ENCODE measurements at places on chromosomes 2 and 18.

DNA sequence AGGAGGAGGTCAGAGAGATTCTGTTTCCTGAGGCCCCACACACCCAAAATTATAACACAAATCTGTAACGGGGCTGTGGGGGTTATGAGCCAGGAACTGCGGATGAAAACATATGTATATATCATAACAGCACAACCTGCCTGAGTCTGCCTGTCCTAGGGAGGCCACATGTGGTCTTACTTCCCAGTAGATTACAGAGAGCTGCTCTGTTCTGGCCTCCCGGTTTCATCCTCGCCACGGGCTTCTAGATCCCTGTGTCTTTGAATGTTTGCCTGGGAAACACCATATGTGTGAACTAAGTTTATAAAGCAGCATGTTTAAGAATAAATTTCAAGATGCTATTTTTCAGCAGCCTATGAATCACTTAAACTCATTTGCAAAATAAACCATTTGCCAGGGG is 124.0 kb downstream of the TMEM200C start:
- no peak for DNase-seq

- DNase-seq = no peak
Measured at GRCh38 chr2:14567561-14567960, 65.0 kb upstream of the LRATD1 start.

DNA sequence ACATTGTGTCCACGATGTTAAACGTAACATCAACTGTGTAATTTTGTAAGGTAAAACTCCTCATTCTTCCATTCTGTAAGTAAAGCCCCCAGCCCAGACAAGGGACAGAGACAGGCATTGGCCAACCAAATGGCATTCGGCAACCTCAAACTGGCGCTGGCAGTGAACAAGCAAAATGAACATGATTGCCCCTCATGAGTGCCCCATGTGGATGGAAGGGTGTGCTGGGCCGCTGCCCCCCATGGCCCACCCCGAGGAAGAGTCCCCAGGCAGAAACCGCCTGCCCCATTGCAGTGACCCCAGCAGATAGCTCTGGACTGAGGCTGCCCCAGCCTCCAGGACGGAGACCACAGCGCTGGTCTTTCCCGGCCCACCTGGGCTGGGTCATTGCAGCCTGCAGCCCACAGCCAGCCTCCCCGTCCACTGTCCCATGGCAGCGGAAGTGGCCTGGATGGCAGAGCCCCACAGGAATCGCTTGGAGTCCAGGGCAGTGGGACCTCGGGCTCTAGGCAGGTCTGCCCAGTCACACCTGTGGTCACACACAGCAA is 220.2 kb downstream of the HDAC4 start:
- no peak for DNase-seq

DNA sequence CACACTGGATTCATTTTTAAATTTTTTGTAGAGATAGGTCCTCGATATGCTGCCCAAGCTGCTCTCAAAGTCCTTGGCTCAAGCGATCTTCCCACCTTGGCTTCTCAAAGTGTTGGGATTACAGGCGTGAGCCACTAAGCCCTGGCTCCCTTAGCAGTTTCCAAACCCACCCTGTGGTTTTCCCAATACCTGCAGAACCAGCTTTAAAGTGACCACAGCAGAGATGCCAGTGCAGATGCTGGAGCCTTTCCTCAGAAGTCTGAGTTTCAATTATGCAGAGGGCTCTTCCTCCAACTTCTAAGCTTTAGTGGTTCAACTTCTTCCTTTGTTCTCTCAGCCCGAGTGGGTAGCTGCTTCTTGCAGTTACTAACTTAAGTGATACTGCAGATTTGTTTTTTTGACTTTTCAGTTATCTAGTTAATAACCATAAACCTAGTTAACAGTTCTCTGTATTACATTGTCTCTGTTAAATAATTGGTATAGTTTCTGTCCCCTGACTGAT is 8.1 kb upstream of the HAAO start:
- DNase-seq = no peak

DNA sequence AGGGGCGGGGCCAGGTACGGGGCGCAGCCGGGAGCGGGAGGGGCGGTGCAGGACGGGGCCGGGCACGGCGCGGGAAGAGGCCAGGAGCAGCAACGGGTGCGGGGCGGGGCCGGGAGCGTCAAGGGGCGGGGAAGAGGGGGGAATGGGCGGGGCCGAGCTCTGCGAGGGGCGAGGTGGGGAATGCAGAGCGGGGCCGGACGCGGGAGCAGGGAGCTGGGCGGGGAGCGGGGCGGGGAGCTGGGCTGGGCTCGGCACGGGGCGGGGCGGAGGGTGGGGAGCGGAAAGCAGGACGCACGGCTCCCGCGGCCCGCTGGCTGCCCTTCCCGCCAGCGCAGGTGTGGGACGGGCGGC is at the start of gene IMPA2:
IMPA2 (plus strand) TSS at position 316 of the 351 bp plus-strand sequence. CDS start 163 bp downstream, outside the sequence.
- no peak for DNase-seq

- no peak for DNase-seq
Measured at GRCh38 chr2:239271882-239272281, 128.9 kb downstream of the HDAC4 start.

GRCh38 chr2:467101-467500 is 179.2 kb upstream of the ALKAL2 start:
- no peak for DNase-seq

DNA sequence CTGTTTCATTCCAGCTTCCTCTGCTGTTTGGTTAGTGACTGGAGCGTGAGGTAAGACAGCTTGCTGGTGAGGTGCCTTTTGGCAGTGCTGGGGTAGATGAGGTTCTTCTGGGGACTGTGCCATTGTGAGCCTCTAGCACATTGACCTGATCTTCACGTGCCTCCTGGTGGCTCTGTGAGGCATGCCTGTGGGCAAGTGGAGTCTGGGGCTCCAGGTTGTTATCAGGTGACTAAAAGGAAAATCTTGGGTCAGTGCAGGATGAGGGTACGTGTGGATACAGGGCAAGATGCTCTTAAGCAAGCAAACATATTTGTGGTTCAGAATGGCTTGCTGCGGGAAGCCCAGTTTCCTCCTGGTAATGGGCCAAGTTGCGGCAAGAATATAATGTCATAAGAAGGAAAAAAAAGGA is 75.4 kb downstream of the FHOD3 start:
- no peak for DNase-seq

GRCh38 chr2:136310005-136310495 is 192.1 kb upstream of the CXCR4 start:
- DNase-seq = no peak

GRCh38 chr2:134175834-134176233 is 78.0 kb upstream of the MGAT5 start:
- no peak for DNase-seq

- DNase-seq = no peak
Measured at GRCh38 chr18:30676053-30676480, 366.5 kb downstream of the DSC3 start.

GRCh38 chr2:236550701-236551465 is 18.7 kb upstream of the ACKR3 start:
- DNase-seq = no peak

DNA sequence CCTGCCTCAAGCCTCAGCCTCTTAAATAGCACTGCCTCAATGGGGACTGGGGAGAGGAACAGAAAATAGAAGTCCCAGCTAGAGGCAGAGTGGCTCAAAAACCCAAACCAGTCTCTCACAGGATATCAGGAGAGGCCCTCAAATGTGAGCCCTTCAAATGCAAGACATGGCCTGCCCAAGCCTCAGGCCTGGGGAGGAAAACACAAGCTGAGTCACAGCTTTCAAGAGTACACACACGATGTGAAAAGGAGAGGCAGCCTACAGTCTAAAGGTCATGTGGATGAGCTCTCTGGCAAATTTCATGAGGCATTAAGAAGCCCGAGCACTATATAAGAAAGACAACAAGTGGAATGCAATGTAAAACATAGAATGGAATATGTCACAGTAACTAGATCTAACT is 316.6 kb upstream of the MEX3C start:
- DNase-seq = no peak

- no peak for DNase-seq
Measured at GRCh38 chr2:225318440-225318839, 81.1 kb upstream of the NYAP2 start.

GRCh38 chr2:67255933-67256615 is 141.1 kb upstream of the ETAA1 start:
- no peak for DNase-seq

DNA sequence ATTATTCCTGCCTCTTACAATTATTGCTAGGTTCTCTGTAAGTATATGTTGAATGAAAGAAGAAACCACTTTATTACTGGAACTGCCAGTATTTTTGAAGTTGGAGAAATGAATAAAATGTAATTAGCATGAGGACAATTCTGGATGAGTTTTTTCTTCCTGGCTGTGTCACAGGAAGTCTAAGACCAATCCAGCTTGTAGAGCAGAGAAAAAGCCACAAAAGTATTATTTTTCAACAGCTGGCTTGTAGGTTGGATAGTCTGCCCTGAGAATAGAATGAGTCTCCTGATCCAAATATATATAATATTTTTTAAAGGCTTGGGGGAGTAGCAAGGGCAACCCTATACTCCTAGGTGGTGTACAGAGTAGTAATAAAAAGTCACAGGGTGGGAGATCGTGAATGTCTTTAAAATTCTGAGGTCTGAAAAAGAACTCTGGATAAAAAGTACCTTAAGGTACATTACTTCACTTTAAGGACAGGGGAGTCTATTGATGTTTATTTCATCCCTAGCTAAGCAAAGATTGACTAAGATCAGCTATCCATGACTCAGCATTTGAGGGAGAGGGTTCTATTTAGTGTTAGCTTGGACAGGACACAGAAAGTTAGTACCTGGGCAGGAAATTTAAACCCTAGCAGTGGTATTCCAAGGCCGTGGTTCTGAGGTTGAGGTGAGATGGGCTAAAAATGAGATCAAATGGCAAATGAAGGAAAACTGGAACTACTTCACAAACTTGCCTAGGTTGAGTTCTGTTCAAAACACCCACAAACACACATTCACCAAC is 31.7 kb downstream of the SLC40A1 start:
- no peak for DNase-seq

DNA sequence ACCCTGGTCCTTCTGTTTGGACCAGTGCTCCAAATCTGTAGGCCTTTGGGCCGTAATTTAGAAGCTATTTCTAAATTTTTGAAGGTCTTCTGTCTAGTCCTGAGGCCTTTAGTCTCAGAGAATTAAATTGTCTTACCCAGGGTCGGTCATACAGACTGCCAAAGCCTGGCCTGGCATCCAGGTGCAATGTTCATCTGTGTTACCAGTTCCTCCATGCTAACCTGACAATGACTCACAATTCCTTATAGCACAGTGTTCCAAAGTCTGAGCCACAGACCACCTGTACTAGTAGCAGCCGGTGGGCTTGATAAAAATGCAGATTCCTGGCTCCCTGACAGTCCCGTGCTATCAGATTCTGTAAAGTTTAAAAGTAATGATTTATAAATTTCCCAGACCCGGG is 77.7 kb upstream of the MAP4K3 start:
- DNase-seq = no peak

DNA sequence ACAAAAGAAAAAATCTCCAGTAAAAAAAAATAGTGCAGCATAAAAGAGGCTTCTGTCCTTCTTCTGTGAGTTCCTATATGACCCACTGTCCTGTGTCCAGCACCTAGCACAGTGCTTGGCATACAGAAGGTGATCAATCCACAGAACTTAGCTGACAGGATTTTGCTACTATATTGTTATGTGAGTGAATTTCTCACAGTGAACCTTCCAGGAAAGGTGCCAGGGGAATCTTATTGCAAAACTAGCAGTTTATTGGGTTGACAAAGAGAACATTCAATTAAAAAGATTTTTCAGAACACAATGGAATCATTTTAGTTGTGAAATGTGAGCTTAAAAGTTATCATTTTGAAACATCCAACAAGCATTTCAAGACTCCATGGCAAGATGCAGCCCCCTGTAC is 12.4 kb upstream of the TRIB2 start:
- DNase-seq = no peak

GRCh38 chr2:97885841-97886240 is 109.9 kb downstream of the TMEM131 start:
- DNase-seq = no peak

DNA sequence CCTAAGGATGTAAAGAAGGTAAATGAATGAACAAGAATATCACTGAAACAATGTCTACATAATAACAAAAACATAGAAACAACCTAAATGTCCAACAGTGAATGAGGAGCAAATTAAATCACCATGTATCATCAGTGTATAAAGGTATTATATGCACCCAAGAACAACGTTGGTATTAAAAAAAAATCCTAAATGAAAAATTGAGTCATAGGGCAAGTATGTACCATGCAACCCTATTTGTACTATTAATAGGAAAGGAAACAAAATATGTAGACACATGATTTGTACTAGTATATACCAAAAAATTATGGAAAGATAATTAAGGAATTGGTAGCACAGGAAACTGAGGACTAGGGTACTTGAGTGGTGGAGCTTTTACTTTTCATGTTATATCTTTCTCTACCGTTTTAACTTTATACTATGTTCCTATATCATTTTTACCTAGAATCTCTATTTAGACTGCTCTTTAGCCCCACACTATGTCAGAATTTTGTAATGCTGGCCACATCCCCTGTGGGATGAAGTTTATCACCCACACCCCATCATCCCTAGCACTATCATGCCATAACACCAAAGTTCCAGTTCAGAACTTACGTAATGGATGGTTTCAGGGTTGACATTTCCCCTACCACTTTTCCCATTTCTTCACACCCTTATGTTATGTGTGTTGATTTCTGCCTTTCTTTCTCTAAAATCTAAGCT is 25.6 kb downstream of the IKZF2 start:
- no peak for DNase-seq

DNA sequence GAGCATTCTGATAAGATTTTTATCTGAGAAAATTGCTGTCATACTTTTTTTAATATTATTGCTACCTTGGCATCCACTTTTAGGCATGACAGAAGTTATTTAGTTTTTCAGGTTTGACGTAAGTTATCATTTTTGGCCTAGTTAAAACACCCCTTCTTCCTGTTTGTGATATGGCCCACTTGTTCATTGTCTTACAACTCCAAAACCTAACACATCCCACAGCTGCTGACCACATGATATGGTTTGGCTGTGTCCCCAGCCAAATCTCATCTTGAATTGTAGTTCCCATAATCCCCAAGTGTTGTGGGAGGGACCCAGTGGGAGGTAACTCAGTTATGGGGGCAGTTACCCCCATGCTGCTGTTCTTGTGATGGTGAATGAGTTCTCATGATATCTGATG is 388.1 kb downstream of the SLC4A3 start:
- DNase-seq = no peak

DNA sequence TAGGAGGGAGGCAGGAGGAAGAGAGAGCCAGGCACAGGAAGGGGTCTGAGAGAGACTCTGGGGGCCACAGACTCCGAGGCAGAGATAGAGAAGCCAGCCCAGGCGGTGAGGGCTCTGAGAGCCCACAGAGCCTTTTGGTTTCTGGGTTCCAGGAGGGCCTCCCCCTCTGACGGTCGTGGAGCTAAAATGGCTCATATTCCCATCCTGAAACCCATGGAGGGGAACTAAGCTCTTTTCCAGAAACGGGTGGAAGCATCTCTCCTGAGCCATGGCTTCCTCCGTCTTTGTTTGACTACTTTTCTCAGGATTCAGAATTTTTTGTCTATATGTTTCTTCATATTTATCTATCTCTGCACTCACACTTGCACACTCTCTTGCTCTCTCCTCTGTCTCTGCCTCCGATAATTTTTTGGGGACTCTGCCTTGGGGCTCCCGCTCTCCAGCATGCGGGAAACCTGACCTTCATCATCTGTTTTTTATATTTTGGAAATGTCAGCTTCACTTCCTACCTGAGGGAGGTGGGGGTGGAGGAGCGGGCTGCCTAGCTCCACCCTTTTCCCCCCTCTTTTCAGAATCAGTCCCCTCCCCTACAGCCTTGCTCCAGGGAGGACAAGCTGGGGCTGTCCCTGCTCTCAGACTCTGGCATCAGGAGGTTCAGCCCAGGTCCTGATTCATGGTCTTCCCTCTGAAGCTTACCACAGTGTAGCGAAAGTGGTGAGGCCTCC is 5.0 kb upstream of the PKDCC start:
- no peak for DNase-seq

GRCh38 chr2:8234253-8234652 is 447.6 kb upstream of the ID2 start:
- no peak for DNase-seq

- no peak for DNase-seq
Measured at GRCh38 chr2:51981783-51982182, 949.9 kb upstream of the NRXN1 start.

Measured in stimulated activated CD4-positive, alpha-beta T cell treated with anti-CD3 and anti-CD28 coated beads, TNF-alpha, amount 100 ng/mL, for 24 hours (primary cell).